NCI-H2171 (cell line): ENCODE measurements at places on chromosomes 4 and X.

DNA sequence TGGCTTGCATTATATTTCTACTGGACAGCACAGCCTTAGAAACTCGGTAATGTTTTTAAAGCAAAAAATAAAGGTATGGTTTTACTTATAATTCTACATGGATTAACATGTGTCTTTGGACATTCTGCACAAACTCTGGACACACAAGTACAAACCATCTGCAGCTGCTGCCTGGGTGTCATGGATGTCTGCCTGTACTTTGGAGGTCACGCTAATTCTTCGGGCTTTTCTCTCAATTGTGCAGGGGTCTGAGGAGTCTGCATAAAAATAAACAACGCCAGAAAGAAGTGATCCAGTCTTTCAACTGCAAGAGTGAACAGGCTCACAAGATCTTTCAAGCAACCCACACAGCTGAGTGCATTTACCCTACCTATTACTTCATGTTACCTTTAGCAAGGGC lies 55.2 kb downstream of the TAB3 start:
- no peak for DNase-seq

GRCh38 chr4:165967486-165967885 lies 94.4 kb downstream of the TLL1 start:
- DNase-seq, result no peak

GRCh38 chr4:124028182-124028581 lies 631.6 kb downstream of the SPRY1 start:
- DNase-seq, result no peak

- DNase-seq, result no peak
Observed at GRCh38 chr4:172740434-172740833, 428.2 kb upstream of the GALNT7 start.

DNA sequence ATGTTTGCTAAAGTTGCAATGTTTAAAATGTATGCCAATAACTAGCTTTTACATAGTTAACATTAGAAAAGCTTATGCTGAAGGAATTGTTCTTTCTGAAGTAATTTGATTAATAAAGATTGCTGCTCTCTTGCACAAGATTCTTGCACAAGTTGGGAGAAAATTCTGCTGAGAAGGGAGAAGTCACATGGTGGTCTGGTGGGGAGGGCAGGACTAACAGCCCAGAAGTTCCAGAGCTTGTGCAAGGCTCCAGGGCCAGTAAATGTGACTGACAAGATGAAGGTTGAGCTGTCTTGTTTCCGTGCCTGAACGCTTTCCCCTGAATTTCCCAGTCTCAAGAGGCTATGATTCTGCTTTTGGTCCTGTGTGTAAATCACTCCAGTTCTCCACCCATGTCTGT lies 112.9 kb upstream of the VCX start:
- DNase-seq, result no peak

- no peak for DNase-seq
Observed at GRCh38 chr4:87076690-87077358, 142.0 kb downstream of the AFF1 start.

DNA sequence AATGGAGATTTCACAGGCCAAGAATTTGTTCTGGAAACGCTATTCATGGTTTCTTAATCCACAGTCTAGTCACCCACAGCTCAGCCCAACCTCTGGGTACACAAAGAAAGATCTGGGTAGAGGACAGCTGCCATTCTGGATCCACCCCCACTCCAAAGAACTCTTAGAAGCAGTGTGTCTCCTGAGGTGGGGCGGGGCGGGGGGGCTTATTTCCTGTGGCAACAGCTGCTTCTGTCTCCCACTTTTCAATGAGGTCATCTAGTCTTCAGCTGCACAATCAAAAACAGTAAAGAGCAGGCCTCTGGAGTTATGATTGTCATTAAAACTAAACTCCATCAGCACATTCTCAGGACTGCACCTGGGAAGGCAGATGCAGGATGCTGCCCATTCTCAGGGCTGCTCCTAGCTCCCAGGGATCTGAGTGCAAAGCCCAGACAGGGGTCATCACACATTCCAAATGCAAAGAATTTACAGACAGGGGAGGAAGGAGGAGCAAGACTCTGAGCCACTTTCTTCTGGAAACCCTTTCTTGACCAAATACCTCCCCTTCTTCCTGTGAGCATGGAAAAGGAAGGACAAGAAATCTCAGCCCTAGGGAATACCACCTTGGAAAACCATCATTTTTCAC lies 207.3 kb downstream of the HS6ST2 start:
- peak; percentile 5 for DNase-seq

DNA sequence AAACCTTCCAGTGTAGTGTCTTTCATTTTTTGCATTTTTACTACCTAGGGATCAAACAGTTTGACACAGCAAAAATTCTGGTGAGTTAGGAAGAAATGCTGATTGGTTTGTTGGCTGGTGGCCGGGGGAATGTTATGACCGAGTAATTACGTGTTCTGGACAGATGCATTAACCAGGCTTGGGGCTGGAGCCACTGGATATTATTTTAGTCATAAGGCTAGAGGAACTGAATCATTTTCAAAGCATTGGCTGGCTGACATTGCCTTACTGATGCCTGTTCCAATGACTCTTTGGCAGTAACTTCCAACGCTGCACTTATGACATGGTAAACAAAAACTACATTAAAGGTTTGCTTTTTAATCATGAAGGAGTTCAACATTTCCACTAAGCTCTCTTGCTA lies 84.6 kb downstream of the FBXO8 start:
- no peak for DNase-seq

GRCh38 chrX:101385795-101386541 lies at the start of gene BTK:
TSS of gene BTK (minus strand) at chrX:101386191. CDS start at chrX:101375284, 10,907 bp downstream.
- DNase-seq, result no peak
